Prostate gland (tissue), 2 donors: ENCODE measurements at places on chromosomes 7 and 10. TPM values are rescaled to one million over a fixed set of nuclear protein-coding genes. Genes with fewer than 3 reads are reported as not detected.

DNA sequence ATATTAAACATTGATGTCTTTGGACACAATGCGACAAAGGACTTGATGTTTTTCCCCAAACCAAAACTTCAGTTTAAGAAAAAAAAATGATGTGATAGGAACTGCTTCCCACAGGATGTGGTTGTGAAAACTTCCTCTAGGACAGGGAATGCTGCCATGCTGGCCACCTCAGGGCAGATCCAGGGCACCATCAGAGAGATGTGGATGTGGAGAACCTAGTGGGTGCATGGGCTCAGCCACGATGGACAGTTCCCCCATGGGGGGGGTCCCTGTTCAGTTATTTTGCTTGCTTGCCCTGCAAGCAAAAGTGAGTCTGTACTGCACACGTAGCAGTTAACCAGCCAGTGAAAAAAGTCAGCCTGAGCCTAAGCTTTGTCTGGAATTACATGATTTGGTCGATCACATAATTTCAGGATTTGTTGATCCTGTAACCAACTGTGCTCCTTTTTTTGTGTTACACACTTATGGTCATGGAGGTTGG is 36.3 kb downstream of the LAMB4 start:
- no peaks in the 10 kb centered on the region for H3K27me3 ChIP-seq
- no peaks in the 10 kb centered on the region for H3K36me3 ChIP-seq
- H3K4me3 ChIP-seq = no peak overlapping the region
- DNase-seq = no peak
- H3K4me1 ChIP-seq = peaks cover 7% of the 10 kb centered on the region

DNA sequence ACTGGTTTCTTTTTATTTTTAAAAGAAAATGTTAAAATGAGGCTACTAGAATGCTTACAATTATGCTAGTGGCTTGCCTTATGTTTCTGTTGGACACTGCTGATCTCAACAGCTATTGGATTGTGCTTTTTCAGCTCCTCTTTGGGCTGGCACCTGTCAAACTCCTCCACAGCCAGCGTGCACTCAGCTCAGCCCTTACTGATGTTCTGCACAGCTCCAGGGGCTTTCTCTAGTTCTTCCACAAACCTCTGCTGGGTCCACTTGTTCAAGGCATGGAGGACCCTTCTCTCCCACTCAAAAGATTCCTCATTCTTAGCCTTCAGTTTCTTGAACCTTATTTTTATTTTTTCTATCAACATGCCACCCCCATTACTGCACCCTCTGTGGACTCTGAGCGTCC is 96.0 kb downstream of the VIPR2 start:
- no peaks in the 10 kb centered on the region for H3K4me1 ChIP-seq
- H3K27ac ChIP-seq = no peak overlapping the region
- peak; percentile 1 for DNase-seq
- H3K36me3 ChIP-seq = no peaks in the 10 kb centered on the region
- no peaks in the 10 kb centered on the region for H3K27me3 ChIP-seq
- H3K4me3 ChIP-seq = no peak overlapping the region

GRCh38 chr7:74053589-74054186 is 25.7 kb downstream of the ELN start:
- H3K36me3 ChIP-seq = no peaks in the 10 kb centered on the region
- no peaks in the 10 kb centered on the region for H3K27me3 ChIP-seq
- no peaks in the 10 kb centered on the region for H3K4me1 ChIP-seq
- H3K4me3 ChIP-seq = no peak overlapping the region
- no peak for DNase-seq

- H3K27ac ChIP-seq = no peak overlapping the region
- no peaks in the 10 kb centered on the region for H3K27me3 ChIP-seq
- no peak for DNase-seq
- H3K4me1 ChIP-seq = no peaks in the 10 kb centered on the region
- no peak overlapping the region for H3K4me3 ChIP-seq
These were observed 344.1 kb downstream of the PHF14 start for GRCh38 chr7:11317766-11318165.

DNA sequence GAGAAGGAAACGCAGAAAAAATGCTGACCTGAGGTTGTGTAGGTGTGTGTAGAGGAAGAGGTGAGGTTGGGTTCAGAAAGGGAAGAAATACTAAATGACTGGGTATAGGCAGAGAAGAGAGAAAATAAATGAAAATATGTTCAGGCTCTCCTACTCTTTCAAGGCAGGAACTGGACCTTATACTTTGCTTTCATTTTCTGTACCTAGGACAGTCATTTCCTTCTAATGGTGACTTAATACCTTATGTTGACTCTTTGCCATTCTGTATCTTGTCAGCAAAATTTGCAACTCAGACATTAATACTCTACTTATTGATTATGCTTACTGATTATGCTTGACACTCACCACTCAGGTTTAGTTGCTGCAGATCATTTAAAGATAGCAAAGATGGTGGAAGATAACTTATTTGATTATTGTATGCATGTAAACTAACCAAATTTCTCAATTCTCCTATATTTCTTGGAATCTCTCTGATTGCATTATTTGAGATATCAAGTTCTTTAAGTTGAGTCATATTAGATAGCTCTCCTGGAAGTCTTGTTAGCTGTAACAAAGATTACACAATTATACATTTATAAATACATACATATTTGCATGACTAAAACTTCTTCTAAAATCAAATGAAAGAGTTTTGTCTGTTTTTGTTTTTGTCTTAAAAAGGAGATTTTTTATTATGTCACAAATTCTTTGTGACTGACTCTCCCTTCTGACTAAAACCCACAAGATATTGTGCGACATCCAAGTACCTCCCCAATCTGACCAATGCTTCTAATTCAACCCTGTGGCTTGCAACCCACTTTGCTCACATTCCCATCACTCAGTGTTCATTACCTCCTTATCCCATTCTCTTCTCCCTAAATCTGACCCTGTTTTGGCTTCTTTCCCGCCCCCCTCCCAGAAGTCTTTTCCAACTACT is 20.0 kb downstream of the LRRD1 start:
- no peak for DNase-seq
- no peaks in the 10 kb centered on the region for H3K36me3 ChIP-seq
- H3K4me3 ChIP-seq = no peak overlapping the region

- H3K27ac ChIP-seq = no peak overlapping the region
- DNase-seq = no peak
- no peak overlapping the region for H3K4me3 ChIP-seq
- peaks cover 3% of the 10 kb centered on the region for H3K27me3 ChIP-seq
- H3K36me3 ChIP-seq = no peaks in the 10 kb centered on the region
- peaks cover 3% of the 10 kb centered on the region for H3K4me1 ChIP-seq
These were observed 19.4 kb upstream of the RASGEF1A start for GRCh38 chr10:43286076-43286805.

DNA sequence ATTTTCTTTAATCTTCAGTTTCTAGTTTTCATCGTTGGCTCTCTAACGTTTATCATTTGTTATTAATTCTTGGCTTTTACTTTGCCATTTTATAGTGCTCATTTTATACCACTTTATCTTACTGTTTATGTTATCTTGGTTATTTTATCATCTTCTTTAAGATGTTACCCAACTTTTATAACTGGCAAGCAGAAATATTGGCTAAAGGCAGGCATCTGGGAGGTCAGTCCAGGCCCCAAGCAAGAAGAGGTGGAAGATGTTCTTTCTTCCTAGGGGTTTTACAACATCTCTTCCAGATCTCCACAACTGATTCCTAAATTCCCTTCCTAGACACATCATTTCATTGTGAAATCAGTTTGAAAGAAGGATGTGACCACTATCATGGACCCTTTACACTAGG is 208.1 kb downstream of the AHR start:
- H3K4me1 ChIP-seq = no peaks in the 10 kb centered on the region
- H3K27me3 ChIP-seq = no peaks in the 10 kb centered on the region
- no peaks in the 10 kb centered on the region for H3K36me3 ChIP-seq
- H3K27ac ChIP-seq = no peak overlapping the region
- DNase-seq = no peak
- no peak overlapping the region for H3K4me3 ChIP-seq

GRCh38 chr7:78018641-78019446 is 220.3 kb downstream of the PHTF2 start:
- no peaks in the 10 kb centered on the region for H3K36me3 ChIP-seq
- H3K27me3 ChIP-seq = no peaks in the 10 kb centered on the region
- DNase-seq = peak; percentile 10
- H3K4me1 ChIP-seq = peaks cover 2% of the 10 kb centered on the region
- H3K4me3 ChIP-seq = peak overlapping the region; percentile 36

DNA sequence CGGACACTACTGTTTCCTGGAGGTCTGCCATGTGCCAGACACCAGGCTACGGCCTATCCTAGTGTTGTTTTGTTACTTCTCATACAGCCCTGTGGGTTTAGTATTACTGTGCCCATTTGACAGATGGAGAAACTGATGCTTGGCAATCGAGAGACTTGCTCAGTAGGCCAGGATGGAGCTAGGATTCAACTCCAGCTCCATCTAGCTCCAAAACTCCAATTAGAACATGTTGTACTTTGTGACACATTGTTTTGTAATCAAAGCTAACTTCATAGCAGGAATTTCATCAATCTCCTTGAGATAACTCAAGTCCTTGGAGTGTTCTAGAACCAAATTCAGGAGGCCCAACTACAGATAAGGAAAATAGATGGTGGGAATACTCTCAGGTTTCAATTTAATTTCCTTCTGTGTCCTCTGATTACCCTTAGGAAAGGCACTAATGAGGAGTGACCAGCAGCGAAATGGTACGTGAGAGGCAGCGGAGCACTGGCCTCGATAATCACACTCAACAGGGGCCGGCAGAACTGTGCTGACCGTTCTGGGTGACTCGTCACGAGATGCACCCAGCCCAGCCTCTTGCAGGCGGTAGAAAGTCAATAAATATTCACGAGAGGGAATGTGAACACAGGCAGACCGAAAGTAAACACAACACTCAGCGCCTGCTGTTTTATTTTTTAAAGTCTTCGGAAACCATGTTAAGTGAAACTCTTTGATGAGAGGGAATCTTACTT is 269.6 kb upstream of the NEBL start:
- no peaks in the 10 kb centered on the region for H3K4me1 ChIP-seq
- DNase-seq = peak; percentile 59
- H3K27ac ChIP-seq = peak overlapping the region; percentile 55
- no peaks in the 10 kb centered on the region for H3K27me3 ChIP-seq
- H3K4me3 ChIP-seq = no peak overlapping the region

DNA sequence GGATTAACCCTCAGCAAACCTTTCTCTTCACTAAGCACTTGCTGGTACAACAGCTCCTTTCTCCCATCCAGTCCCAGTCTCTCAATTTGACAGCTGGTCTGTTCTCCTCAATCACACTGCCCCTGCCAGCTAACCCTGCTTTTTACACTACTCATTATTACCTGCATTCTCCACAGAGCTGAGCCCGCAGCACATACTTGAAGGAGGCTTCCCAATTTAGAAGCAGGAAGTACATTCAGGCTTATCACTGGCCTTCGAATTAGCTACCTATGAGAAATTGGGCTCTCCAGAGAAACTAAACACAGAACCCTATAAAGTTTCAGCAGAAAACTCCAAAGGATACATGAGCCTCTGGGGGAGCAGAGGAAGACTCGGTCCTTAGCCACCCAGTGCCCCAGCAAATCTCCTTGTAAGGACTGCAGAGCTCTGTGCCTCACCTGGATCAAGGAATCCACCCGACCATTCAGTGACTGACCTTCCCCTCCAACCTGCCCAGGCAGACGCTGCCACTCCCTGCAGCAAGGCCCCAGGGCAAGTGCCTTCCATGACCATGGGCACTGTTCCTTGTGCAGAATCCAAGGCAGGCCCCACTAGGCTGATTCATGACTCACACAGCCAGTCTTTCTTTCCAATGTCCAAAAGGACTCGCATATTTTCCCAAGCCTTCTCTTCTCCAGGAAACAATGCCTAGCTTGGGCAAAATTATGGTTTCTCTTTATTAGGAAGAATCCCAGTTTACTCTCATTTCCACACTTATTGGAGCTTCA is 68.0 kb downstream of the VOPP1 start:
- no peaks in the 10 kb centered on the region for H3K27me3 ChIP-seq
- H3K27ac ChIP-seq = no peak overlapping the region
- no peaks in the 10 kb centered on the region for H3K4me1 ChIP-seq
- no peak for DNase-seq
- no peaks in the 10 kb centered on the region for H3K36me3 ChIP-seq

DNA sequence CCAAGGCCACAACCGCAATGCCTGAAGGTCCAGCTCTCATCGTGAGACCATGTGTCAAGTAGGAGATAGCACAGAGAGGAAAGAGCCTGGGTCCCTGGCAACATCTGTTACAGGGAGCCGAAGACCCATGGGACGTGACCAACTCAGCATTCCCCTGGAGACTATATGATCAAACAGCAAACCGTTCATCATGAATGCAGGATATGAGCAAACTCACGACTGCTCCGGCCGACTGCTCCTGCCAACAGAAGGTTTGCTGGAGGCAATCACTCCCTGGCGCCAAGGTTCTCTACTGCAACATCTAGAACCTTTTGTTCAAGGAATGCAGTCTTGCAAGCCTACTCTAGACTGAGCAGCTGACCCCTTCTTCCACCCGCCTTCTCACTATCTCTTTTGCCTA is 114.3 kb downstream of the ALOX5 start:
- H3K36me3 ChIP-seq = no peaks in the 10 kb centered on the region
- no peak for DNase-seq
- H3K27ac ChIP-seq = no peak overlapping the region
- H3K4me1 ChIP-seq = no peaks in the 10 kb centered on the region
- no peak overlapping the region for H3K4me3 ChIP-seq

DNA sequence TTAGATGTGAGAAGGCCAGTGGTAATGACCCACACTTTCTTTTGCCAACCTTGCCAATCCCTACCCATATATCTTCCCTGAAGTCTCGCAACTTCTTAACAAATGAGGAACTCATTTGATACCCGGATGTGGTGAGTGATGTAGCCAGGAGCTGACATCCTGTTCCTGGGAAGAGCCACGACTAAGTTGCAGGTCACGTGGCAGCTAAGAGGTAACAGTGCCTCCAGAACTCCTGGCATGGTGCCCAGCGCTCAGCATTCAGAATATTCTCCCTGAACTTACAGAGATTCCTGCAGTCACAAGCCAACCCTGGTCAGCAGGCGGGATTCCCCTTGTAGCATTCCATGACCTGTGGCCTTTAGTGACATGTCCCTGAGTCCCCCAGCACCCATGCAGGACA is 282.5 kb downstream of the GALNT17 start:
- no peaks in the 10 kb centered on the region for H3K36me3 ChIP-seq
- no peak overlapping the region for H3K27ac ChIP-seq

DNA sequence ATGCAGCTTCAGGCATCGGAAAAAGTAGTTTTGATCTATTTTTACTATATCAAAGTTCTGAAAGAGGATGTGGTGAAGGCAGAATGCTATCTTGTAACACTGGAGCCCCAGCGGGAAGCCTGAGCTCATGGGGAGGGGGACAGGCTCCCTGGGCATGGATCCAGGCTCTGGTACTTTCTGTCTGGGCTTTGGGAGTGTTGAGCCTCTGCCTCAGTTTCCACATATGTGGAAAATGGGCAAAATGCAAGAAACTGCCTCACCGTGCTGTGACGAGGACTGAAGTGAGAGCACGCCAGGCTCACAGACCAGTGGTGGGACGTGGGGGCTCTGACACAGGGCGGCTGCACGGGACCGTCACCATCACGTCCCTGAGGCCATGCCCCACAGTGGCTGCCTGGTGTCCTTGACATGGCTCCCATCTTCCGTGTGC is 182.9 kb upstream of the SHH start:
- H3K4me3 ChIP-seq = no peak overlapping the region
- DNase-seq = no peak
- no peak overlapping the region for H3K27ac ChIP-seq
- no peaks in the 10 kb centered on the region for H3K36me3 ChIP-seq
- H3K27me3 ChIP-seq = no peaks in the 10 kb centered on the region

NOS3 gene
- 6.1 TPM for total RNA-seq

PFKP gene
- total RNA-seq = 86.9 TPM

LRMDA gene
- 12.6 TPM for total RNA-seq

SNX10 gene
- total RNA-seq = 6.8 TPM

GPR85 gene
- 0.50 TPM for total RNA-seq

TMEM213 gene
- 0.55 TPM for total RNA-seq

OTUD1 gene
- total RNA-seq = 11.9 TPM

CLCN1 gene
- total RNA-seq = not detected

STX1A gene
- total RNA-seq = 6.8 TPM

PIK3CG gene
- total RNA-seq = 0.87 TPM
